Stimulated activated CD8-positive, alpha-beta memory T cell treated with anti-CD3 and anti-CD28 coated beads, Interleukin-15, amount 100 ng/mL, for 24 hours (primary cell): ENCODE measurements at places on chromosomes 2 and 18.

DNA sequence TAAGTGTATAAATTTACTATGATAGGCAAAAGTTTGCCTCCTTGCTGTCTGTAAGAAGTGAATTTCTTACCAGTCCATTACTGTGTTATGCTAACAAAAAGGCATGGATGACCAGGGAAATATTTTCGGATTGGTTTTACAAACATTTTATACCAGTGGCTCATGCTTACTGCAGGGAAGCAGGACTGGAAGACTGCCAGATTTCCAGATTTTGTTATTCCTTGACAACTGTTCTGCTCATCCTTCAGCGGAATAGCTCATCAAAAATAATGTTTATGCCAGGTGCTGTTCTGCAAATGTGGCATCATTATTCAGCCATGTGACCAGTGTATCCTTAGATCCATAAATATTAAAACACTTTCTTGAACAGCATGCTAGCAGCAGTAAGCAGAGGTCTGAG, 40.4 kb upstream of the NETO1 start:
- no peak for DNase-seq

GRCh38 chr2:6824962-6825361, 40.7 kb downstream of the CMPK2 start:
- no peak for DNase-seq

DNA sequence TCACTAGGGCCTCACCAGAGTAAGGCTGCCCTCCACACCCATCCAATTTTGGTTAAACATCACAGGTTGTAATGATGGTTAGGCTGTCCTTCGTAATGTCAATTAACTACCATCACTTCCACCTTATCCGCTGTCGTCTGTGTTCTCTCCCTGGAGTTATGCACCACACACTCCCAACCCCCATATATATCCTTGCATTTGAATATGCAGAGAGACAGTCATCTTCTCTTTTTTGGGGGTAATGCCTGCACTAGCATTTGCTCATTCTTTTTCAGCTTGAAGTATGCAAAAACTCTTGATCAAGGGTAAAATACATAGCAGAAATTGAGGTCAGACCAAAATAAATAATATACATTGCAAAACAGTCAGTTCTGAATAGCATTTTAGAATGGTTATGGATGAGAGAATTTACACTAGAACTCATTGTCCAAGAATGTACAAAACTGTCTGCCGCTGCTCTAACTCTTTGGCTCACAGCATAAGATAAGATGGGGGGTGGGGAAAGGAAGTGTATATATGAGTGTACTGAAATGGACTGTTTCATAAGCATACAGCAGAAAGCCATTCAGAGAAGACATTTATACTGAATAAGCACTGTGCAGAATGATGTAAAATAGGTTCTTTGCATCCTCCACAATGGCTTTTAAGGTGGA, 397.8 kb upstream of the CHST9 start:
- no peak for DNase-seq

DNA sequence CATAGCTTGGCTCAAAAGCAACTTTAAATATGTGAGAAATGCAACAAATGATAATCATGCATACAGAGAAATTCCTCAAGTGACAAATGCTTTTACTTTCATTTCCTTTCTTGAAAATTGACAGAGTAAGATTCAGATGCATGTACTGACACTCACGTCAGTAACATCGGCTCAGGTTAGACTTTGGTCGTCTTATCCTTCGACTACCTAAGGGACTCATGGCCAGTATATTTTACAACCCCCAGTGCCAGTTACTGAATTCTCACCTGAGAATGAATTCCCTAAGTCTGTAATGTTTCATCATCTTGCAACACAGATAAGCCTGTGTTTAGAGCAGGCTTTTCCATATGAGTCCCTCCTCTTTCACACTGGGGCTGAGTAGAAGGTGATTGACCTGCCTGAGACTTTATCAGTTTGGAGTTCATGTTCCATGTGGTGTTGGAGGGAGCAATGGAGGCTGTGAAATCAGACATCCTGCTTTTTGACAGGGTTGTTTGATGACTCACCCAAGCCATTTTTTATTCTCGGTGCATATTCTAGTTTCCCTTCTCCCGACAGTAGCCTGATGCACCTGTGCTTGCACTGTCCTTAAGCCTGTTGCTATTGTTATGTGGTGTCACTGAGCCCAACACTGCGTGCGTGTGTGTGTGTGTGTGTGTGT, 30.5 kb upstream of the ATP8B1 start:
- DNase-seq: no peak

DNA sequence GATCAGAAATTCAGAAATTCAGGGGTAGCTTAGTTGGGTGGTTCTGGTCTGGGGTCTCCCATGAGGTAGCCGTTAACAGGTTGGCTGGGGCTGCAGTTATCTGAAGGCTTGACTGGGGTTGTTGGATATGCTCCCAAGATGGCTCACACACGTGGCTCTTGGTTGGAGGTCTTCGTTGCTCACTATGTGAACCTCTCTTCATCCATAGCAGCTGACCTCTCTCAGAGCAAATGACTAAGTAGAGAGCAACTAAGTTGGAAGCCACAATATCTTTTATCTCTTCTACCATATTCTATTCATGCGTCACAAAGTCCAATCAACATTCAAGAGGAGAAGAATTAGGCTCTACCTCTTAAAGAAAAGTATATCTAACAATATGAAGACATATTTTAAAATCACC, 38.7 kb upstream of the SERTAD2 start:
- DNase-seq: no peak

GRCh38 chr2:66578687-66579106, 143.8 kb downstream of the MEIS1 start:
- no peak for DNase-seq

GRCh38 chr2:73640511-73640911, 1.7 kb downstream of the NAT8 start:
- DNase-seq: no peak

GRCh38 chr2:183495079-183495478, 370.8 kb downstream of the NUP35 start:
- DNase-seq: no peak
